ENCODE measurements at places on chromosomes 7 and 10. TPM values are rescaled to one million over a fixed set of nuclear protein-coding genes. Genes with fewer than 3 reads are reported as not detected.
A peak's percentile ranks its signal among the peaks of the same experiment; 100 is the strongest.

DNA sequence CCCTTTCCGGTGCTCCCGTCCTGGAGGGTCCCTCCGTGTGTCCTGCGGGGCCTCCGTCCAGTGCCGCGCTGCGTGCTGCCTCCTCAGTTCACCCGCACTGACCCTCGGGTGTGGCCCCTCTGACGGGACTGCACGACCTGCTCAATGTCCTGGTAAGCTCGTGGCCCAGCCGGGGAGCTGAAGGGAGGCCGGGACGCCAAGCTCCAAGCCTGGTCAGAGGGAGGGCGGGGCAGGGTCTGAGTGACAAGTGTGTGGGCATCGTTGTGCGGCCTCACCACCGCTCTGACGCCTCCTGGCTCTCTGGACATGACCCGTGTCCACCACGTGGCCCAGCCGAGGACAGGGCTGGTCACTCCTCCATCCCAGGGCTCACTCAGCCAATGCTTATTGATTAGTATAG, 25.9 kb downstream of the FAM20C start:
- no peak for DNase-seq

DNA sequence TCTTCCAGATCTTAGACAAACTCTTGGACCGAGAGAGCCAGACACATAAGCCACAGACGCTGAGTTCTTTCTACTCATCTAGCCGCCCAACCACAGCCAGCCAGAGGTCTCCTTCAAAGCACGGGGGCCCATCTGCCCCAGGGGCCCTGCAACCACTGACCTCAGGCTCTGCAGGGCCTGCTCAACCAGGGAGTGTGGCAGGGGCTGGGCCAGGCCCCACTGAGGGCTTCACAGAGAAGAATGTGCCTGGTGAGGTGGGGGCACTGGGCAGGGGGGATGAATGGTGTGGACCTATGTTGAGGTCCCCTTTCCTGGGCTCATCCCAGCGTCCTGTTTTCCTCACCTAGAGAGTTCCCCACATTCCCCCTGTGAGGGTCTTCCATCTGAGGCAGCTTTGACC, 11.4 kb downstream of the ZSWIM8 start:
- DNase-seq: no peak

DNA sequence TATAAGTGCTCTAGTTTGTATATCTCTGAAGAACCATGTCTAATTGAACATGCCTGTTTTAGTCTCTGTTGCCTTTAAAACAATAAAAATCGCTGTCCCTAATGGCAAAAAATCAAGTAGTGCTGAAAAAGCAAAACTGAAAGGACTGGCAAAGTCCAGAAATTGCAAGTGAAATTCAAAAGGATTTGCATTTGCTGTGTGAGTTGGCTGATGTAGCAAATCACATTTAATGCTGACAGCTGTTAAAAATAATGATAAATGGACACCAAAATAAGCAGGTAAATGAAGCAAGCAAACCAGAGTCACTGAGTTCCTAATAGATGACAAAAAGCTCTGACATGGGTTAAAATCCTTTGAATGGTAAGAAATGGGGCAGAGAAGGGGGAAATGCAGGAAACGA, 874.1 kb downstream of the GRM8 start:
- DNase-seq: no peak

DNA sequence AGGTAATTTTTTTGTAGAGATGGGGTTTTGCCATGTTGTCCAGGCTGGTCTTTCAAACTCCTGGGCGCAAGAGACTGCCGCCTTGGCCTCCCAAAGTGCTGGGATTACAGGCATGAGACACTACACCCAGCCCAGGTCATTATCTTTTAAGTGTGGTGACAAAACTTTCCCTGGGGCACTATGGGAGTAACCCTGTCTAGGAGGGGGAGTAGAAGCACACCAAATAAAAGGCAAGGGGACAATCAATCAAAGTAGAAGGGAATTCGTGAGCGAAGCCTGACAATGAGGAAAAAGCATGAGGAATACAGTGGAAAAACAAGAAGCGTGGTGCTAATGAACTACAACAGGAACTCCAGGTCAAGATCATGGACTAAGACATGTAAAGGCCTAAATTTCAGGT, 31.4 kb downstream of the IDE start:
- no peak for DNase-seq

DNA sequence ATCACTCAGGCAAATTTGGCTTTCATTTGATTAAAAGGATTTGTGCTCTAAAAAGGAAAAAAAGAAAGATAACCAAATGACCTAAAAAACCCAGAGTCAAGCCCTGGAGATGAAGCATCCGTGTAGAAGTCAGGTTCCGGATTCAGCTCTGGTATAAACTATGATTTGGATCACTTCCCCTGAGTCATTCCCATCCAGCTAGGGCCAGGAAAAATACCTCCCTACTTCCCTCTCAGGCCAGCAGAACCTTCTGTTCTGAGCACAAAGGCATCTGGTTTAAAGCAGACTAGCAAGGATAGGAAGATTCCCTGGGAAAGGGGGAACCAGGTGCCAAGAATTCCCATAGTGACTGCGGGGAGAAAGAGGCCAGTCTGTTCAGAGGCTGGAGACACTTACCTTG, 25.7 kb upstream of the NDST2 start:
- peak; percentile 46 for DNase-seq

GRCh38 chr7:927031-927671, 27.3 kb downstream of the ADAP1 start:
- DNase-seq: no peak

DNA sequence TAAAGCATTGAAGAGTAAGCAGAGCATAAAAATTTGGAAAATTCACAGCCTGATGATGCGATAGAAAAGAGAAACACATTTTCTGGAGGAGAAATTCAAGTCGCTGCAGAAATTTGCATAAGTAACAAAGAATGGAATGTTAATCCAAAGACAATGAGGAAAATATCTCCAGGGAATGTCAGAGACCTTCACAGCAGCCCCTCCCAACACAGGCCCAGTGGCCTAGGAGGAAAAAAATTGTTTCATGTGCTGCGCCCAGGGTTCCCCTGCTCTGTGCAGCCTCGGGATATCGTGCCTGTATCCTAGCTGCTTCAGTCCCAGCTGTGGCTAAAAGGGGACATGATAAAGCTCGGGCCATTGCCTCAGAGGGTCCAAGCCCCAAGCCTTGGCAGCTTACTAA, 206.8 kb downstream of the TPK1 start:
- DNase-seq: no peak

Gene FRMD4A
- total RNA-seq: 34.8 TPM

Gene CFAP43
- total RNA-seq: 0.06 TPM

Gene AGMO
- total RNA-seq: not detected

Measured in LHCN-M2 (cell line).